ENCODE measurements at places on chromosomes 3 and 15.

DNA sequence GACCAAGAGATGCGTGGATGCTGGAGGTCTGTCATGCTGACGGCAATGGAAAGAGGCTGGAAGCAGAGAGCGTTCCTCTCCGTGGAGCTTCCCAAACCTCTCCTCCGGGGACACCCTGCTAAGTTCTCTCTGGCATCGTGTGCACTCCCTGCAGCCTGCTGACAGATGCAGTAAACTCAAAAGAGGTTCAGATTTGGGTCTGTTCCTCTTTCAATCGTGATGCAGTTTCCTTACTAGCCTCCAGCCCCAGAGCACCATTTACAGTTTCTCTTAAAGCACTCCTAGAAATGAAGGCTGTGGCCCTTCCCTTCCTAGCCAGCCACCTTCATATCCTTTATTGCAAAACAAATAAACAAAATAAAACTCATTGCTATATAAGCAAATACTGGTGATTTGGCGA lies 47.3 kb upstream of the LRRC58 start:
- no peak for DNase-seq

DNA sequence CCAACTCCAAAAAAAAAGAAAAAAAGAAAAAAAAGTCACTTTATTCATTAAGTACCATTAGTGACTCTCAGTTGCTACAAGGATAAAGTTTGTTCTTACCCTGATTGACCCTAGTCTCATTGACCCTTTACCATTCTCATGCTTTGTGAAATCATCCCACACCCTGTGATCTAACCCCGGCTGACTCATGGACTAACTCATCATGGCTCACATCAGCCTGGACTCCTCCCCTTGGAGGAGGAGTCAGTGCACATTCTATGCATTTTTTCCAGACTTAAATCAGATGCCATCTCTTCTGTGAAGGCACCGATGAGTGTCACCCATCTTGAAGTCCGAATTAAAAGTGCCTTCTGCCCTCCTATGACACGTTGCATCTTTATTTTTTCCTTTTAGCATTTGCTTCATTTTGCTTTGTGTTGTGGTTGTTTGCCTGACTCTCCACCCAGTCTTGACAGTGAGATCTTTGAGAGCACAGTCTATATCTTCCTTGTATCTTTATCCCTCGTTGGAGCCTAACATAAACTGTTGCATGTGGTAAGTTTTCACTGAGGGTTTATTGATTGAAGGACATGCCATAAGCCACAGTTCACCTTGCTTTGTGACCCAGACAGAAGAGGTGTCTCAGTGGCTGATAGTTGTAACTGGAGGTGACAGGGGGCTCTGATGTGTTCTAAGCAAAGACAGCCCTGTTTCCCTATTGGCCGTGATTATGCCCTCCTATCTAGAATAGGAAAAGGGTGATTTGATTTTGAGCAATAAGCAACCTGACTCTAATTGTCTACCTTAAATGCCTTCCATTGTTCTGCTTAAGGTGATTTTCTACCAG lies 72.1 kb downstream of the IL1RAP start:
- DNase-seq = peak; percentile 95

DNA sequence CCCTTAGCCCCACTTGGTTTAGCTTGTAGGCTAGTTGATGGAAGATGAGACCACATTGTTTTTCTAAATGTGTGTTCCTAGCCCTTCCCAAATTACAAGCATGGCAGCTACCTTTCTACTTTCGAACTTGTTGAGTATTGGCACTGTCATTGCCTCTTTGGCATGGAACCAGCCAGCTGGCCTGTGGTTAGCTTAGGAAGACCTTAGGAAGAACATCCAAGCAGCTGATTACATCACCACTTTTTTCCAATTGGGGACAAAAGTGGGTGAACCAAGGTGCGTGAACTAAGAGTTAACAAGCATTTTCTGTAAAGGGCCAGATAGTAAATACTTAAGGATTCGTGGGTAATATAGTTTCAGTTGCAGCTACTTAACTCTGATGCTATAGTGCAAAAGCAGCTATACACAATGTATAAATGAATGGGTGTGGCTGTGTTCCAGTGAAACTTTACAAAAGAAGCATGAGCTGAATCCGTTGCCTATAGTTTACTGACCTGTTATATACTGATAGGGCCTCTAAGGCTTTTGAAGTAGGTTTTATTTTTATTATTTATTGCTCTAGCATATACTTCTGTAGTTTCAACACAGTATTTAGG lies 8.5 kb downstream of the KLHL18 start:
- no peak for DNase-seq

- peak; percentile 65 for DNase-seq
These were observed 904 bp upstream of the MCTP2 start for GRCh38 chr15:94230431-94230882.

DNA sequence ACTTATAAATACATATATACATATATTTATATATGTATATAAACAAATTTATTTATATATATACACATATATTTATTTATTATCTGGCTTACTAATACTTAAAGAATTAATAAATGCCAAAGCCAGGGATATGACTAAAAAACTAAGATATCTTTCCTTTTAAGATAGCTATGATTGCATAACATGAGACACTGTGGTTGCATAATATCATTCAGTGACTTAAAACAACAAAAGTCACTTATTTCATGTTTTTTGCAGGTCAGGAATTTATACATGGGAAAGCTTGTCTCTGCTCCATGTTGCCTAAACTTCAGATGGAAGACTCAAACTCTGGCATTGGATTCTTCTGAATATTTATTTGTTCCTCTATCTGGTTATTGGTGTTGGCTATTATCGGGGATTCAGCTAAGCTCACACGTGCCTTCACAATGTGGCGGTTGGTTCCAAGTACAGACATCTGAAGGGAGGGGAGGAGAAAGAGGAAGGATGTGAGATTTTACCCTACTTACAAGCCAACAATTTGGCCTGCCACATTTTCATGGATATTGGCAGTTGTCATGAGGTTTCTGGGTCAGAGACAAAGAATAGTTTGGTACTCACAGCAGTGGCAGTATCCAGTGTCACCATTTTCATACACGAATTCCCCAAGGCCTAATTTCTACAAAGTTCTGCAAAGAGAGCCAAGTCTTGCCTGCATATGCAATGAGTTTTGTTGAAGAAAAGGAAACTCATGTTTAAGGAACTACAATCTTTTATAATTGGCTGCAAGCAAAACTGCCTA lies 381.6 kb downstream of the EPHA3 start:
- DNase-seq = peak; percentile 5

DNA sequence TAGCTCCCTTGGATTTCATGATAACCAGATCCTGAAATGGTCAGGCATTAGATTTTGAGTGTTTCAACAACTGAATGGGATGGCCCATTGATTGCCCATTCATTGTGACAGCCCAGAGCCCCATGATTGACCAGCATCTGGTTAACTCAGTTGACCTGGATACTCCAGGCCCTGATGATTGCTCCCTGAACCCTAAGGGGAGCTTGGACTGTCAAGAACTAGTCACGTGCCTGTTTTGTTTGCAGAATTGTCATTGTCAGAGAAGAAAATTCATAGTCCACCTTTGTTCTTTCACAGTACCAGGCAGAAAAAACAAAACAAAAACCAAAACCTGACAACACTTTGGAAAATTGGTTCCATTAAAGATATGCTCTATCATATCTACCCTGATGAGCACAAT lies 241.3 kb upstream of the ONECUT1 start:
- DNase-seq = no peak

DNA sequence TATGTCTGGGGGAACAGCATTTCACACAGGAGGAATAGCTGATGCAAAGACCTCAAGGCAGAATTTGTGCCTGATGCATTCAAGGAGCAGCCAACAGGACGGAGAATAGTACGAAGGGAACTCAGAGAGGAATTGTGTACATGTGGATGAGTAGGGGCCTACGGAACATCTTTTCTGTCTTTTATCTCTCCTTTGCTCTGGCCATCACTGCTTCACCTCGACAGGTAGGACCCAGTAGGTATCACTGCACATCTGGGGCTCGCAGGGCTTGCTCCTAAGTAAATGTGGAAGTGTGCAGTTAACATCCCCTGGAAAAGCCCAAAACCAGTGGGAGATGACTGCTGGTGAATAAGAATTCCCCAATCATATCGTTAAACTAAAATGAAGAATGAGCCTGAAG lies 56.4 kb upstream of the POU1F1 start:
- DNase-seq = no peak

DNA sequence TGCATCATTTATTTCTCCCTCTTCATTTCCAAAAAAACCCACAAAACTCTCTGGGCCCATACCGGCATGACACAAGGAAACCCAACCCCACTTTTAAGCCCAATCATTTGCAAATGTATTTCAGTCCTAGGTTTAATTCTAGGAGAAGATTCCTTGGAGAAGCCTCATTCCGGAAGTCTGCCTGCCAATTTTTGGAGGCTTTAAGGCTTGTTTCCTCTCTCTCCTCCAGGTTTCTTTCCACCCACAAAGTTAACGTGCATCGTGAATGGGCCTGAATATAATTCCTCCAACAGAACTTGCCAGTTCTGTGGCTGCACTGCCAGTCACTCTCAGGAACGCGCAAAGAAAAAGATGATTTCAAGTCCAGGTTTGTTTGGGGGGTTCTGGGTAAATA lies 69.9 kb upstream of the FOXP1 start:
- no peak for DNase-seq

Measured in fibroblast of villous mesenchyme (primary cell).